Activated CD4-positive, CD25-positive, alpha-beta regulatory T cell treated with anti-CD3 and anti-CD28 coated beads, Interleukin-2, amount 50 U/mL, for 16 hours (primary cell): ENCODE measurements at places on chromosomes 2 and 18.

GRCh38 chr2:75428646-75429443 lies 131.9 kb downstream of the EVA1A start:
- no peak for DNase-seq

DNA sequence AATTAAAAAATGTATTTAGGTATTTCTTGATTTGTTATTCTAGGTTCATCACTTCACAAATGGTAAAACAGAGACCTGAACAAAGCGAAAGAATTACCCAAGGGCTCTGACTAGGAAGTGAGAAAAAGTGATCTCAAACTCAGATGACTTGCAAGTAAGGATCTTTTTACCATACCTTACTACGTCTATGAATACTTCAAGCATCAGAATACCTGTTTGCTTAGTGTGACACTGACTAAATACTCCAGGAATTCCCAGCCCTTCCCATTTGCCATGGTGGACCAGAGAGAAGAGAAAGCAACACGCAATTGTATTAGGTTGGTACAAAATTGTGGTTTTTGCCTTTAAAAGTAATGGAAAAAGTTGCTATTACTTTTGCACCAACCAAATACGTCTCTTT lies 35.8 kb upstream of the FIGN start:
- DNase-seq, result no peak

DNA sequence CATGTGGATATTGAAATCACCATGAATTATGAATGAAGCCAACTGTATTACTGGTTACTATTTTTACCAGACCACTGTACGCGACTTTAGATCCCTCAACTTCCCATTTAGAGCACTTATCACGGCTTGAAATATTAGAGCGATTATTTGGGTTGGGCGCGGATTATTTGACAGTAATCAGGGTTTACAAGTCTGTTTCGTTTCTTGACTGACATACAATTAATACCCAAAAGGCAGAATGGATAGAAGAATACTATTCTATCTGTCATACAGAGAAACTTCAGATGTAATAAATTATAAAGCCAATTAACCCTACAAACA lies 496 bp upstream of the NAPG start:
- DNase-seq, result no peak

DNA sequence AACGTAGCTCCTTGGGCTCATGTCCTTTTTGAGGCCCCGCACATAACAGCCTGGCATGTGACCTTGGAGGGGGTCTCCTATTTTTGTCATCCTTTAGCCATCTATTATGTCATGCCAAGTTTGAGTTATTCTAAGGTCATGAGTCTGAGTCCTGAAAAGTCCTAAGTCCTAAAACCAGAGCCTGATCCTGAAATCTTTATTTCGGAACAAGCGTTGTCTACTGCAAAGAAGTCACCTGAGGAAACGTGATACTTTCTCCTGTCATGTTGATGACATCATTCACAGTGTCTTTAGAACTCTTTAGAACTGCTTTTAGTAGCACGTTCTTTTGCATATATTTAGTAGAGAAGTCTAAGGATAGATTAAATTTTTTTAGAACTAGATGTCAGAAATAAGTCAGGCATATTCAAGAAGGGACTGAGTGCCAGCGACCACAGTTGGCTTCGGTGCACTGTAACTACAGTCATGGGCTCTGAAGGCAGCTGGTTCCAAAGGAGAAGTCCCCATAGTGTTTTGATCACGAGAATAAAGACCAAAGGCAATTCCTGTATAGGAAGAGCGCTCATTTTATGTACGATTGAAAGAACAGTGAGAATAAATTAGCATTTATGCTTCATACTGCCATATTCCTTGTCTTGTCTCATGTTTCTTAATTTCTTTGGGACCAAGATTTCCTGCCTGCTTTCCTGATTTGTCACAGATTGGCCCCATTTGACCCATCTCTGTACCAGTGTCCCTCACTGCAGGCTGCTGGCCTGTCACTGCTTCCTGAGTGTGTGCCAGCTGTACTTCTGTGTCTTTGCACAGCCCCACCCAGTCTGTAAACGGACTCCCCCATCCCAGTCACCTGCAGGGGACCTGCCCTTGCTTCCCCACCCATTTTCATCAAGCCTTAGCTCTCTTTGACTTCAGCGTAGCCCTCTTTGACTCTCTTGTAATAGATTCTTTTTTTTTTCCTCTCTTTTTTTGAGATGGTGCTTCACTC lies 75.8 kb downstream of the ASAP2 start:
- no peak for DNase-seq

- DNase-seq, result no peak
Observed at GRCh38 chr2:64730551-64731262, 77.0 kb upstream of the SERTAD2 start.

DNA sequence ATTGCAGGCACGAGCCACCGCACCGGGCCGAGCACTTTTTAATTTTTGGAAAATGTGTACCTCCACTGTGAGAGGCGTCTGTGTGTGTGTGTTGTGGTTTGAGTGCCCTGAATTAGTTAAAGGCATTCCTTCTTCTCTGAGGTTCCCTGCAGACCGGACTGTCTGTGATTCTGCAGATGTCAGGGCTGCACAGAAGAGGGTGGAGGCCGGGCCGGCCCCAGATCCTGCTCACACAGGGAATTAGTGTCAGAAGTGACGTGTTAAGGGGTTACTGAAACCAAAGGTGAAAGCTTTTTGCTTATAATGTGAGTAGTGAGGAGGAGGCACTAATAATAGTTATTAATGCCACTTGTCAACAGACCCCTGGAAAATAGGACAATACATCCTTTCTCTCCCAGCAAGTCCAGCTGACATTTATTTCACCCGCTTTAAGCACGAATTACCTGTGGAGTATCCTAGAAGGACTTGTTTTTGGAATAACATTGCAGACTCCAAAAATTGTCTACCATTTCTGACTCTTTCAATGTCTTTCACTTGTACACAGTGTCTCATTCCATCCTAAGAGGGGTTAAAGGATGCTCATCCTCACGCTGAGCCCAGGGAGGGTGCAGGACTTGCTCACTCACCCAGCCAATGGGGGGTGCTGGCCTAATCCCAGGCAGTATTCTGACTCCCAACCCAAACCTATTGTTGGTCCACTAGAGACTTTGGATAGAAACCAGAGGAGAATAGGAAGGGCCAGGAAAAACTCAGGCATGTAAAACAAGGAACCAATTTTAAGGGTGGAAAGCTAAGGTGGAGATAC lies 16.2 kb downstream of the ARHGAP25 start:
- no peak for DNase-seq

DNA sequence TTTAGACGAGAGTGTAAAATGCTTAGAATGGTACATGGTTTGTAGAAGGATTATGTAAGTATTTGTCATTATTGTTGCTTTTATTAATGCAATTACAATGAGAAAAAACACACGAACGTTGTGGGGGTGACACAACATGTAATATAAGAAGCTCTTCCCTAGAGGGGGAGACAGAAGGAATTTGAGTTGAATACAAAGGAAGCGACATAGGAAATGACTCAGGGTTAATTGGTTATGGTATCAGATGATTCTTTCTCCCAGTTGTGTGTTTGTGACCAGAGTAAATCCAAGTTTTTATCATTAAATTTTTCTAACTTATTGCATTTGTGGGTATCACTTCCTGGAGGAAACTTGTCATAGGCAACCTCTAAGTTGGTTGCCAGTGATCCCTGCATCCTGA lies 625.6 kb upstream of the CDH2 start:
- DNase-seq, result no peak

DNA sequence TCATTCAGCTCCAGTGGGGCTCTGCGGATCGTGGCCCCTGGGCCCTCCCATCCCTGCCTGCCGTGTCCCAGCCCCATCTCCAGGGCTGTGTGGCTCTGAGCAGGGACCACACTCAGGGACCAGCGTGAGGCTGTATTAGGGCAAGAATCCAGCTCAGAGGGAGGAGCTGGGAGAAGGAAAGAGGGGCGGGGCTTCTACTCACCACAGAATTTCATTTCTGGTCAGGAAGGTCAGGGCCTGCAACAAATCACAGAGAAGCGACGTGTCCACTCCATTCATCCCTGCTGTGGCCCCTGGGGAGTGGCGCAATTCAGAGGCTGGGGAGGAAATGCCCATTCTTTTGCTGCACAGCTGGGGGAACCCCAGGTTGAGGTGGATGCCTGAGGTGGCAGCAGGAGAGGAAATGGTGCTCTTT lies 828 bp downstream of the CIB4 start:
- DNase-seq, result no peak

DNA sequence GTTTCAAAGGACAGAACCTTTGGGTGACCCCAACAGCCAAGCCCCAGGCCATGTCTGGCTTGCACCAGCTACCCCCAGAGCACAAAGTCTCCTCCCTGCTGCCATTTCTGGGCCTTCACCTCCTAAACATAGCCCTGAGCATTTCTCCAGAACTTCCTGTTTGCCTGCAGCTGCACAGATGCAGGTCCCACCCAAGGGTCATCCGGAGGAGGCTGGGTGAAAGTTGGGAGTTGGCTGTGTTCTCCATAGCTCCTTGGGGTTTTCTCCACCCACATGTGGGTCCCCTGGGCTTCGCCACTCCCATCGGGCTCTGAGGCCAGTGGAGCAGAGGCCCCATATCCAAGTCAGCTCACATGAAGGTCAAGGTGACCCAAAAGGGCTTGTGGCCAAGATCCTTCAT lies 4.3 kb downstream of the TNP1 start:
- DNase-seq, result no peak

- DNase-seq, result no peak
Observed at GRCh38 chr2:20224164-20224715, 690 bp downstream of the SDC1 start.

DNA sequence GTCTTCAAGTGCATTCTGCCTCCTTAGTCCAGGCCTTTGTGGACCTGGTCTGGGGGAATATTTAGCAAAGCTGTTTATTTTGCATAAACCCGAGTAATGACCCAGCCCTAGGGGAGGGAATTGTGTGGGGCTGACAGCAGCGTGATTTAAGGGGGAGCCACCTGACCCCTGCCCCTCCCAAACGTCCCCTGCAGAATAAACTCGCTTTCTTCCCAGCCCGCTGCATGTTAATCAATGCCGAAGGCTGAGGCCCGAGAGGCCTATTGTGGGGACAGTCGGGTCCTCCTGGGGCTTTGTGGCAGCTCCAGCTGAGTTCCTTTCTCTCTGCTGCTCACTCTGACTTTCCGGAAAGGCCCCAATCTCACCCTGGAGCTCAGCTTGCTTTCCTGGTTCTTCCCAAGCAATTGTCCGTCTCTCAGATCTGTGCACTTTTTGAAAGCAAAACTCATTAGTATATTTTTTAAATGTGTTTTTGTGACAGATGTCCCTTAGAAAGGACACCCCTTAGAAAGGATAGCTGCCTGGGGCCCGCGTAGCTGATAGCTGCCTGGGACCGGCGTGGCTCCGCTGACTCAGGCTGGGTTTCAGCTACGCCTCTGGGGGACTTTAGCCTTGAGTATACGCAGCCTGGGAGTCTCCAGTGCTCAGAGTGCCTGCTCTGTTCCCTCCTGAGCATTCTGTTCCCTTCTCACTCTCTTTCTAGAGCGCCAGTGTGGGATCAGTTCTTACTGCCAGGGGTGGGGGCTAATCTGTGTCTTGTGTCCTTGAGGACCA lies 158.3 kb downstream of the GLI2 start:
- DNase-seq, result no peak

- DNase-seq, result no peak
Observed at GRCh38 chr2:112001136-112001715, 53.8 kb upstream of the TMEM87B start.

GRCh38 chr18:22346401-22346952 lies 71.2 kb downstream of the CTAGE1 start:
- DNase-seq, result no peak

DNA sequence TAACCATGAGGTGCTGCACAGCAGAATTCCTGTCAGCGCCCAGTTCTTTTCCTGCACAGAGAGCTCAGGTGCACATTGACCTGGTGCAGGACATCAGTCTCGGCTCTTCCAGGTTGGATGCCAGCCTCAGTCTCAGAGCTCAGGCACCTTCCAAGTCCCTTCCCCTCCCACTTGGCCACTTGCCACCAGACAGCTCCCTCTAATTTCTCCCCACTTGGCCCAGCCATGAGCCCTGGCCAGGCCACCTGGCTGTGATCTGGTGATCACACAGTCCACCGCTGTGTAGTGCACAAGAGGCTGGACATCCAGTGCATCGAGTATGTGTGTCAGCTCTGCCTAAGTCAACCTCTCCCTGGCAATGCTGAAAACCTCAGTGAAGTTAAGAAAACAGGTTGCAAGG lies 336.6 kb upstream of the MYT1L start:
- no peak for DNase-seq

DNA sequence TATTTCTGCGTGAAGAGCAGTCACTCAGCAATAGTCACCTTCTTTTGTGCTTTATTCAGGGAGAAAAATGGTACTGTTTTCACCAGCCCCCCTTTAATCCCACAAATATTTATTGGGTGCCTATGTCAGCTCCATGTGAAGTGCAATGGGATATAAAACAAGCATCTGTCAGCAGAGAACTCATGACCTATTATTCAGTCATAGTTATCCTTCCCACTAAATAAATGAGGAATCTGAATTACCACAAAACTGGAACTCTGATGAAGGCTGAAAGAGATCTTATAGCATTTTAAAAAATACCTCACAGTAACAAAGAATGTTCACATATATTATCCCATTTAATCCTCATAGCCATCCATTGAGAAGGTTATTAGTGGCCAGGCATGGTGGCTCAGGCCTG lies 45.8 kb downstream of the DHX57 start:
- DNase-seq, result no peak

GRCh38 chr18:13725566-13726231 lies 659 bp downstream of the FAM210A start:
- DNase-seq, result no peak

- DNase-seq, result no peak
Observed at GRCh38 chr18:53534695-53535094, 689.8 kb downstream of the MBD2 start.

DNA sequence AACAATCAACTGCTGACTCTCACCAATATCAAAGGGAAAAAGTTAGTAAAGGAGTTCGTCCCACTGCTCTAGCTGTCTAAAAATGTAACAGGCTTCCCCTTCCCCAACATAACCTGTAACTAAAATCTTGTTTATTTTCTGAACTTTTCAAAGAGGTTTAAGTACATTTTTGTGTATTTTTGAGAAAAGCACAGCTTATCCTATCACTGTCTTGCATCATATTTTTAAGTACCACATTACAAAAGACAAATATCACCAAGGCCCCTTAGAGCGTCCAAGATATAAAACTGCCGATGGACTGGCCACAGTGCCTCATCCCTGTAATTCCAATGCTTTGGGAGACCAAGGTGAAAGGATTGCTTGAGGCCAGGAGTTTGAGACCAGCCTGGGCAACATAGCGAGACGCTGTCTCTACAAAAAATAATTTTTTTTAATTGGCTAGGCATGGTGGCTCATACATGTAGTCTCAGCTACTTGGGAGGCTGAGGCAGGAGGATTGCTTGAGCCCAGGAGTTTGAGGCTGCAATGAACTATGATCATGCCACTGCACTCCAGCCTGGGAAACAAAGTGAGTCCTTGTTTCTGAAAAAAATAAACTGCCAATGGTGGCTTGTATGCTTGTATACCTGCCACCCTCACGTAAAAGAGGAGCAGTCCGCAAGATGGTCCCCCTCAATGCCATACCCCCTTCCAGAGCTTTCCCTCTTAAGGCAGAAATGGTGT lies 21.2 kb upstream of the LAPTM4A start:
- DNase-seq, result no peak

DNA sequence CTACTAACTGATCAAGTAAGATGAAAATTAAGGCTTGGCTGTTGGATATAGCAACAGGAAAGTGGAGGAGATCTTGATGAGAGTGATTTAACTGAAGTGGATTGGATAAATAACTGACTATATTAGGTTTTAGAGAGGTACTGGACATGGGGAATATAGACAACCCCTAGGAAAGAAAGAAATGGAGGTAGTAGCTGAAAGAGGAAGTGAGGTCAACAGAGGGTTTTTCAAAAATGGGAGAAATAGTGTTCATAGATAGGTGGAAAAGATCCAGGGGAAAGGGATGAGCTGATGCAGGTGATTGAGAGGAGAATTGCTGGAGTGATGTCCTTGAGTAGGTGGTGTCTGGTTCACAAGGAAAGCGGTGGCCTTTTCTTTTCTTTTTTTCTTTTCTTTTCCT lies 69.9 kb upstream of the PSME4 start:
- DNase-seq, result no peak
